ENCODE measurements at places on chromosomes 2 and 18.

- DNase-seq = no peak
Observed at GRCh38 chr2:24635181-24635580, 144.1 kb downstream of the NCOA1 start.

DNA sequence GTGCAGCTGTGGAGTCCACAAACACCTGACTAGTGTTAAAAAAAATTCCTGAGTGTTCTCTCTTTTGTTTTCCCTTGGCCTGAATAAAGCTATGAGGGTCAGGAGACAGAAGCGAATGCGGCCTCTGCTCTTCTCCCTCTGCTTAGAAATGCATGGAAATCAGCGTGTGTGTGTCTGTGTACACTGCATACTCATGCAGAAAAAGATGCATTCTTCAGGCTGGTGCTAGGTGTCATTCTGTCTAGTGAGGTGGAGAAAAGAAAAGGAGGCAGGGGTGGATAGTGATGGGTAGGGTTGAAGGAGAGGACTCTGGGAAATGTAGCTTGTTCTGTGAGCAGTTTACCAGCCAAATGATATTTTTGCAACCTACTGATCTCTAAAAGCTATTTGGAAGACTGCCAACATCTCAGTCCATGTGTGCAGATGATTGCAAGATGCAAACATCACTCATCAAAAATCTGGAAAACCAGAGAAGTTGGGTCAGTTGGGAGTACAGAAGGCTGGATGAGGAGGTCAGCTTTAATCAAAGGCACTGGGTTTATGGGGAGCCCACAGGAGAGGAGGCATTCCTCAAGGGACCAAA lies 177.7 kb downstream of the INSIG2 start:
- DNase-seq = no peak

DNA sequence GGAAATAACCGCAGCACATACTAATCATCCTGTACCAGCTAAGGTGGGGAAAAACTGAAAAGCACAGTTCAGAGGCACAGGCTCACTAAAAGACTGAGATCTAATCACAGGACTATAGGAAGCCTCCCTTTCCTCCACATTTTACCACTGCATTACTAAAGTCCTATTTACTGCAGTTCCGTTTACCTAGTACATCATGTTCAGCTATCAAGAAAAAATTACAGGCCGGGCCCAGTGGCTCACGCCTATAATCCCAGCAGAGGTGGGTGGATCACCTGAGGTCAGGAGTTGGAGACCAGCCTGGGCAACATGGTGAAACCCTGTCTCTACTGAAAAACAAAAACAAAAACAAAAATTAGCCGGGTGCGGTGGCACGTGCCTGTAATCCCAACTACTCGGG lies 11.0 kb upstream of the NBEAL1 start:
- no peak for DNase-seq

- no peak for DNase-seq
Observed at GRCh38 chr2:43707255-43708015, 31.2 kb upstream of the C1GALT1C1L start.

- no peak for DNase-seq
Observed at GRCh38 chr18:77334876-77335275, 85.2 kb downstream of the GALR1 start.

DNA sequence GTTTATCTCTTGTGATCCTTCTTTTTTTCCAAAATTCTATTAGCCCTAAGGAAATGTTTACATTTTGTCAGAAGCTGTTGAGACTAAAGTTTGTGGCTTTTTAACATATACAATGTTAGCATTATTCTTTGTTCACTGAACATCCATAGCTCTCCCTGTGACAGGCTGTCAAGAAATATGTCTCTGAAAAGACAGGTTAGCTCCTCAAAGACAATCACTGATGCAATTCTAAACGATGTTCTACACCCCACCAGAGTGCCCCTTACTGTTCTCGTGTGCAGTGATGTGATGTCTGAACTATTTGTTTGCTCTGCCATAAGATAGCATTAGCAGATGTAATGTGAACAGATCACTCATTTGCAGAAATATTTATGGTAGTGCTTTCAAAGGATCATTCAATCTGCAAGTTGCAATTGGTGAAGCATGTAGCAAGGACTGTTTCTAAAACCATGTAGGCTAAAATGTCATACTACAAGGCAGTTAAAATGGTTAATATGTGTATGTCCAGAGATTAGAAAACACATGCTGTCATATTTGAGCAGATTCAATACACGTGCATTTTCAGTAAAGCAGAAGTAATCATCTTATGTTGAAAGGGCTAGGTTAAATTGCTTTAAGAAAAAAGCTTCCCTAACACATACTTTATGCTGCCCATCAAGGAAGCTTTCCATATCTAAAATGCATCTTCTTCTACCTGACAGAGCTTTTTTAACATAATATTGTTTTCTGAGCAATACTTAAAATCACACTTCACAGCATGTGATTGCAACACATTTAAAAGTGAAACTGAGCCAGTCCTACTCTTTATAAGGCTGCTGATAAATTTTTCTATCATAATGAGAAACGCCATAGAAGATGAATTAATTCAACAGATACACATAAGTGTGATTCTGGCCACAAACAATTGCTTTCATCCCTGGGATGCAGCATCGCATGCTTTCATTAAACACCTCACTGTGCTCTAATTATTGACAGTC lies 285.7 kb upstream of the UBE2E3 start:
- DNase-seq = no peak

- DNase-seq = no peak
Observed at GRCh38 chr2:160205505-160205904, 5.4 kb upstream of the ITGB6 start.
